H54 (cell line): ENCODE measurements at places on chromosomes 5 and 9.

DNA sequence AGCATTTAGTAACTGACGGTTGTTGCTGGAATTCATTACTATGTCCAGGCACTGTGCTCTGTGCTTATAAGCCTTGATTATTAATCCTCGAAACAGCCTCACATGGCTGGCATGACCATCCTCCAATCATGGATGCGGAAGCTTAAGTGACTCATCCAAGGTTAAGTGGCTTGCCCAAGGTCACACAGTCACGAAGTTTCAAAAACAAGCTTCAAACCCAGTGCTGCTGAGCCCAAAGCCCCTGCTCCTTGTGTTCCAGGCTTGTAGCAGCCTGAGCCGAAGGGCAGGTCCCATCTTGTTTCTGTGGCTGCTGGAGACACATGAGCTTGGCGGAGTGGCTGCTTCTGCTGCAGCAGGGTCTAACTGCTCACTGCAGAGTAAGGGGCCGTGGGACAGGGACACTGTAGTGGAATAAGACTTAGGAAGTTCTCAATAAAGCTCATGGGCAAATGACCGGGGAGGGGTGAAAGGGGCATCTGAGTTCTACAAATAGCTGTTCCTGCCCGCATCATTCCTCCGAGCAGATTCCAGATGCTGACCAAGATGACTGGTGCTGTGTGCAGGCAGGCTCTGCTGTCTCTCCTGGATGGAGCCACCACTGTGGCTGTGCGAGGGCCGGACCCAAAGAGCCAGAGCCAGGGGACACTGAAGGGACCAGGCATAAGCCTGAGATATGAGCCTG lies 32.4 kb downstream of the WHRN start:
- no peak for DNase-seq

GRCh38 chr9:135394131-135394530 lies 85.5 kb upstream of the PPP1R26 start:
- no peak for DNase-seq

DNA sequence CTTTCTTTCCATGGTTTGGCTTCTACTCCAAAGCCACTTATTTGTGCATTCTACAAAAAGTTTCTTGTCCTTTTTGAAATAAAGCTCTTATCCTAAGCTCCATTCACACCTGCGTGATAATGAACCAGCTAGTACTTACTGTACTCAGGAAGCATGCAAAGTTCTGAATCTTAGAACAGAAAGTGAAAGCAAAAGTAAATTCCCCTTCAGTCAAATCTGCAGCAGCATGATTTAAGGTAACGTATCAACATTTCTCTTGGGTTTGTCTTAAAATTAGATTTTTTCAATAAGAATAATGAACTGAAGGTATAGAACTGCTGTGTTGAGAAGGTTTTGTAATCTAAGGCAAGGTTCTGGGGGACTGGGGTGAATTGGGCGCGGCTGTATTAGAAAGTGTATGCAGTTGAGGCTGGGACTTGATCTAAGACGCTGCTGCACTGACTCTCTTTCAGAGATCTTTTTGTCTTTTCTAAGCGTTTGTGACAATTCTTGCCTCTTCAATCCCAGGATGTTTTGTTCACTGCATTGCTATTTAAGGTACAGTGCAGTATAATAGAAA lies at the start of gene ERAP2:
ERAP2 (plus strand) TSS at position 209 of the 559 bp plus-strand sequence. CDS start 3,186 bp downstream, outside the sequence.
- no peak for DNase-seq

- DNase-seq: no peak
Observed at GRCh38 chr5:14806456-14806855, 65.1 kb downstream of the ANKH start.

- no peak for DNase-seq
Observed at GRCh38 chr9:113628621-113629020, 165.1 kb downstream of the RGS3 start.

DNA sequence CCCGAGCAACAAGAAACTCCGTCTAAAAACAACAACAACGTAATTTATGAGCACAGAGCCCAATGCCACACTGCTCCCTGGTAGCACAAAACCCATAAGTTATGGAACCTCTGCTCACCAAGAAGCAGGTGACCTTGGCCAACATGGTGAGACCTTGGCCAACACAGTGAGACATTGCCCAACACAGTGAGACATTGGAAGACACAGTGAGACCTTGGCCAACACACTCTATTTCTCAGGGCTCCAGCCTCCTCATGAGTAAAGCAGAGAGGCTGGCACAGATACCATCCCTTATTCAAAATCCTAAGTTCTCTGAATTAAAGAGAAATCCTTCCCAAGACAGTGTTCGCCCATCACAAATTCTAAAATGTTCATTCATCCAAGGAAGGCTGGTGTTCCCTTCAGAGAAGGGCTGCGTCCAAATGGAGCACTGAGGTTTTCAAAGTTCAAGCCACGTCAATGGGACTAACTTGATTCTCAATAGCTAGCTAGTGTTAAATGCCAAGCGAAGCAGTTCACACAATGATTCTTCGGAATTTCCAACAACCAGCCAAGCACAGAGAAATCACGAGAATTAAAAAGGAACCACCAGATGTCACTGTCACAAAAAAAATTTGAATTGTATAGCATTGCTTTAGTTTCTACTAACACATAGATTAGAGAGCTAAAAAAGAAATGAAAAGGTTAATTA lies 29.5 kb downstream of the TTC39B start:
- DNase-seq: no peak

DNA sequence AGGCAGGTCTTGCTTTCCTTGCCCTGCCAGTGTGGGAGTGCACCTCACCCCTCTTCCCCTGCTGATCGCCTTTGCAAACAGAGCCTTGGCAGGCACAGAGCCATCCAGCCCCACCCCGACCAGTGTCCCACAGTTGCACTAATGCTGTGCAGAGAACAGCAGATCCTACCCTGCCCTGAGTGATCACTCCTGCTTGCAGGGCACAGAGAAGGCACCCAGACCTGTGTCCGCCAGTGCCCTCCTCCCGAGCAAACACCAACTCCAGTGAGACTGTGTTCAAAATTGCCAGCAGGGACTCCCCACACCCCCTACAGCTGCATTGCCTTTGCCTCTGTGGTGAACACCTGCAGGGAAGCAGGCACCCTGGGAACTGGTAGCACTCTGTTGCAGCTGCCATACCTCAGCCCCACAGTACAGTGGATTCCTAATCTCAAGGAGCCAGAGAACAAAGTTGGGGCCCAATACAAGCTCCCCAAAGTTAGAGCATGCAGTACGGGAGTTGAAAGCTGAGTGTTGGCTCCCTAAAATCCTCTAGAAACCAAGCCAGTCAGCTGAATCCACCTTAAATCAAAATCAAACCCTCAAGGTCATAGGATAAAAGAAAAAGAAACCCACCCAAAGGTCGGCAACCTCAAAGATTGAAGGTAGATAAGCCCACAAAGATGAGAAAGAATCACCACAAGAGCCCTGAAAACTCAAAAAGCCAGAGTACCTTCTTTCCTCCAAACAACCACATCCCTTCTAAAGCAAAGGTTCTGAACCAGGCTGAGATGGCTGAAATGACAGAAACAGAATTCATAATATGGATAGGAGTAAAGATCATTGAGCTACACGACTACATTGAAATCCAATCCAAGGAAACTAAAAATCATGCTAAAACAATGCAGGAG lies 92.9 kb upstream of the PIK3R1 start:
- no peak for DNase-seq

- no peak for DNase-seq
Observed at GRCh38 chr9:106622164-106622487, 240.8 kb upstream of the ZNF462 start.

DNA sequence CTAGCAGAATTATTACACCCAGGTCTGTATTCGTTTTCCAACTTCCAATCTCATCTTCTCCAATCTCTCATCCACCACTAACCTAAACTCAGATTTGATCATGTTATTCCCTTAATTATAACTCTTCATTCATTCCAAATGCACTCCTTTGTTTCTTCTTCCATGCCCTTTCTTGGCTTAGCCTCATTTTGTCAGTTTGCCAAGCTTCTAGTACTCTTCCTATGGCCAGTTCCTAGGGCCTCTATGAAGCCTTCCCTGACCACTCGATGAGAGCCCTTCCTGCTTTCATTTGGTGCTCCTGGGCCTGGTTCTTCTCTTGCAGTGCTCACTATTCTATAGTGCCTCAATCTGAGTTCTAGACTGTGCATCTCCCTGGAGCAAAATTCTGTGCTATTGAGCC lies 5.8 kb downstream of the FAM219A start:
- DNase-seq: no peak

DNA sequence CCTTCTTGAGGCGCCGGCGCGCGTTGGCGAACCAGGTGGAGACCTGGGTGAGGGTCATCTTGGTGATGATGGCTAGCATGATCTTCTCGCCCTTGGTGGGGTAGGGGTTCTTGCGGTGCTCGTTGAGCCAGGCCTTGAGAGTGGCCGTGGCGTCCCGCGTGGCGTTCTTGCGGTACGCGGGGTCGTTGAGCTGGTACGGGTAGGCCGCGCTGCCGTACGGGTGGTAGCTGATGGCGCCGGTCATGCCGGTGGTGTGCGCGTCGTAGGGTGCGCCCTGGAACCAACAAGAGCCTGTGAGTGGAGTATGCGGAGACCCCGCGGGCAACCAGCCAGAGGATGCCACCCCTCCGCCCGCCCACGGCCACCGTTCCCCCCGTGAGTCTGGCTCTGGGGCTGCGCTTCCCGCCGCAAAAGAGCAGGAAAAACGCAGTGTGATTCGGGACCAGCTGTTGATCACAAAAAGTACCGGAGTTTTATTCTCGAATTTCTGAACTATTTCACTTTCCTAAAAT lies 1.9 kb downstream of the IRX2 start:
- DNase-seq: no peak

DNA sequence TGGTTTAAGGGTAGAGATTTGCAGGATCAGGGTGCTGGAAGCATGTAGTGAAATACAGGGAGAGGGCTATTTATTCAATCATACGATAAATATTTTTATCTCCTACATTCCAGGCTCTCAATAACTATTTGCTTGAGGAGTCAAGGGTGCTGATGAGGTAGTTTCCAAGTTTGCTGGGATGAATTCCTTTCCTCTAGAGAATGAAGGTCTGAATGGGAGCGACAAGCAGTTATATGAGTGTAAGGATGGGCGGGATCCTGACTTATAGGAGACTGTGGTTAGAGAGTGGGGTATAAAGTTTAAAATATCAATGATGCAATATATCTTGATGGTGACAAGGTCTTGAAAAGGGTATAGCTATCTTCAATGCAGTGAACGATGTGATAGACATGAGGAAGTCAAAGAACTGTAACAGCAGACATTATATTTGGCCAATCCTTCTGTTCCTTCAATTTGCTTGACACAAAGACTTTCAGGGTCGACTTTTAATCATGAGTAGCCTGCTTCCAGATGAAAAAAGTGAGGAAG lies 201.1 kb upstream of the HAPLN1 start:
- no peak for DNase-seq

DNA sequence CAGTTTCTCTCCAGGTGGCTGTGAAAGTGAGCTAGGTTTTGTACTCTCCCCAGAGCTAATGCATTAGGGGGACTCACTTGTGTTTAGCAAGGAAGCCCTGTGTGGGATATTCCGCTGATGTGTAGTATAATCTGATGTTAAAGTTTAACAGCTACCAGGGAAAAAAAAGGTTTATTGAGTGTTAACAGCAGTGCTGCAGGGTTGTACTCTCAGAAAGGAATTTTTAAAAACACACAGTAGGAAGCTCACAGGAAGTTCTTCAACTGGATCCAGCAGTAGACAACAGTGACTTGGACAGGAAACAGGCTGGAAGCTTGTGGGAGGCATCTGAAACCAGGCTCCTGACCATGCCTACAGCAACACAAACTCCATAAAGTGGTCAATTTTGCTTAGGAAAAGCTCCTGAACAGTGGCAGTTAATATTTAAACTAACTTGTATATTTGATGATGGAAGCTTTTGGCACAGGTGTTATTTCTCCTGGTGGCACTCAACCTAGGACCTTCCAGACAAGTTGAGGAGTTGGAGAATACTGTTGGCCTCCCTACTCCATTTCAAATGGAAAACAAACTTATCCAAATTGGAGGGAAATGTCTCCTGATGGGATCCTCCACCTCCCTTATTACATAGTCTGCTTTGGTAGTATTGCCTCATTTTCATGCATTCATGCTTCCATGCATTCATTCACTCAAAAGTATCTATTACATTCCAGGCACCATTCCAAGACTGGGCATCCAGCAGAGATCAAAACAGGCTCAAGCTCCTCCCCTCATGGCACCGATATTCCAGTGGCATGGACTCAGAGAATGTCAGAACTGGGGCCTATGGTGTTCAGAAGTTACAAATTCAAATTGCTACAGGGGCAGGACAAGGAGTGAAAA lies 54.7 kb downstream of the FOXD1 start:
- no peak for DNase-seq

- DNase-seq: no peak
Observed at GRCh38 chr9:10605388-10605787, 7.4 kb downstream of the PTPRD start.

DNA sequence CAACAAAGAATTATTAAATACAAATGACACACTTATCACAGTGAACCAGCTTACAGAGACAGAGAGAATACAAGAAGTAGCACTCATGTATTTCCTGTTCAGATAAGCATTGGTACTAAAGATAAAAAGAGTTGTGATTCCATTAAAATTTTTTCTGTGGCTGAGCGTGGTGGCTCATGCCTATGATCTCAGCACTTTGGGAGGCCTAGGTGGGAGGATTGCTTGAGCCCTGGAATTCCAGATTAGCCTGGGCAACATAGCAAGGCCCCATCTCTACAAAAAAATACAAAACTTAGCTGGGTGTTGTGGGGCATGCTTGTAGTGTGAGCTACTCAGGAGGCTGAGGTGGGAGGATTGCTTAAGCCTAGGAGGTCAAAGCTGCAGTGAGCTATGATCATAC lies 32.9 kb downstream of the FCHO2 start:
- DNase-seq: no peak

GRCh38 chr5:32690153-32690552 lies 21.0 kb upstream of the NPR3 start:
- no peak for DNase-seq

DNA sequence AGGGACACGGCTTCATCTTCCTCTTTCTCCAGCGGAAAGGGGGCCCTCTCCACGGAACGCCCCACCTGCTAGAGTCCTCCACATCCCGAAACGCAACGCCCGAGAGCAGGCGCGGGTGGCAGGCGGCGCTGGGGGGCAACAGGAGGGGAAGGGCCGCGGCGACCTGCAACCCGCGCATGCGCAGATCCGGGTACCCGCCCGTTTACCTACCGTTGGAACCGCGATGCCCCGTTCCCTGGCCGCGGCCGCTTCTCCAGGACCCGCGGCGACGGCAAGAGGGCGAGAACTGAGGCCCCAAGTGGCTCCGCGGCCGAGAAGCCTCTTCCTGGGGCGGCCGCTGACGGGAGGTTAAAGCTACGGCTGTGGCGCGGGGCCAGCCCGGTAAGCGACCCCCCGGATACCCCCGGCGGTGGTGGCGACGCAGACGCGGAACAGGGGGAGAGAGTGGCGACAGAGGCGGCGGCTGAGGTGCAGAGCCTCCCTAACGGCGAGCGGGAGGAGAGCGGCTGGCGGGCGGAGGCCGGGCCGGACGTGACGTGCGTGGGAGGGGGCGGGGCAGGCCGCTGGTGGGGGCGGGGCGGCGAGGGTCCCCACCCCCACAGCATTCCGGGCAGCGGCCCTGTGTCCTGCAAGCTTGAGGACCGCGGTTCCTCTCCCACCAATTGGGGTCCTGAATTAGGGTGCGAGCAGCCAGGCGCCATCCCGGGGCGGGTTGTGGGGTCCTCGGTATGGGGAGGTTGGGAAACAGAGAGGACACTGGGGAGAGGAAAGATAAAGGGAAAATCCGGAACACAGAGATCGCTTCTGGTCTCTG lies at the start of gene FAM13B:
FAM13B (minus strand) TSS at position 508 of the 814 bp plus-strand sequence. CDS start 13,968 bp downstream, outside the sequence.
- DNase-seq: peak; percentile 64
